ENCODE measurements at places on chromosomes 16 and 17.

- DNase-seq = no peak
Measured at GRCh38 chr16:49542946-49543630, 169.5 kb downstream of the C16orf78 start.

DNA sequence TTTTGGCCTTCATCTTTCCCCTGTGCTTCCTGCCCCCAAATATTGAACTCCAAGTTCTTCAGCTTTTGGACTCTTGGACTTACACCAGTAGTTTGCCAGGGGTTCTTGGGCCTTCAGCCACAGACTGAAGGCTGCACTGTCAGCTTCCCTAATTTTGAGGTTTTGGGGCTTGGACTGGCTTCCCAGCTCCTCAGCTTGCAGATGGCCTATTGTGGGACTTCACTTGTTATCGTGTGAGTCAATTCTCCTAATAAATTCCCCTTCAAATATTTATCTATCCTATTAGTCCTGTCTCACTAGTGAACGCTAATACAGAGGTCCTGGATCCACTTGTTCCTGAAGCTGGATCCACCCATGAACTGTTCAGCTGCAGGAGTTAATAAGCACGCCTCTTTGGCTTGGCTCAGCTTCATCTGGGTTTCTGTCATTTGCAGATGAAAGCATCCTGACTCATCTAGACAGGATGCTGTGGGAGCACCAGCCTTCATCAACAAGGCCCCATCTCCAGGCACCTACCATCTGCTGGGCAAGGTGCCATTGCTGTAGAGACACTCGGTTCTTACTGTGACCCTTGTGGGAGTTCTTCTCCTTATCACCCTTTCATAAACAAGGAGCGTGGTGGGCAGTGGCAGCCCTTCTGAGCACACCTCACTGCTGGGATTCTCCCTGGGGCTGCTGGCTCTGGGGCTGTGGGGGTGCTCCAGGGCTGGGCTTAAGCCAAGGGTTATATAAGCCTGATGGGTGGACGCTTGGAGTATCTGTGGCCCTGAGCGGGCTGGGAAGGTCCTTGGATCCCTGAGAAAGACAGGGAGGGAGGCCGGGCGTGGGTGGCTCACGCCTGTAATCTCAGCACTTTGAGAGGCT lies 23.1 kb downstream of the LAT start:
- DNase-seq = no peak

- DNase-seq = no peak
Measured at GRCh38 chr16:69114976-69115355, 9.5 kb downstream of the HAS3 start.

DNA sequence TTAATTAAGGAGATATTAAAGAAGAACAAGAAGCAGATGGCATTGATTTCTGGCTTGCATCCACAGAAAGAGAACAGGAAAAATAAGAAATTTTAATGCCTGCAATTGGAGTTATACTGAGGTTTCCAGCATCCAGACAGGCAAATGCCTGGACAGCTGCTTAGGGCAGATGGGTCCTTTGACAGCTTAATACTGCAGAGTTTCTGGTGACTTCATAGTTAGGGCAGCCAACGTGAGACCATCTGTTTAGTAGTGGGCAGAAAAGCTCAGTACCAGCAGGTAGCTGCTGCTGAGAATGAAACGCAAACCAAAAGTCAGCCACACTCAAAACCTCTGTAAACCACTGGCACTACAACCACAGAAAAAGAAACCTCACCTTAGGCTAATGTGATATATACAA lies 109.8 kb downstream of the CDK5R1 start:
- no peak for DNase-seq

DNA sequence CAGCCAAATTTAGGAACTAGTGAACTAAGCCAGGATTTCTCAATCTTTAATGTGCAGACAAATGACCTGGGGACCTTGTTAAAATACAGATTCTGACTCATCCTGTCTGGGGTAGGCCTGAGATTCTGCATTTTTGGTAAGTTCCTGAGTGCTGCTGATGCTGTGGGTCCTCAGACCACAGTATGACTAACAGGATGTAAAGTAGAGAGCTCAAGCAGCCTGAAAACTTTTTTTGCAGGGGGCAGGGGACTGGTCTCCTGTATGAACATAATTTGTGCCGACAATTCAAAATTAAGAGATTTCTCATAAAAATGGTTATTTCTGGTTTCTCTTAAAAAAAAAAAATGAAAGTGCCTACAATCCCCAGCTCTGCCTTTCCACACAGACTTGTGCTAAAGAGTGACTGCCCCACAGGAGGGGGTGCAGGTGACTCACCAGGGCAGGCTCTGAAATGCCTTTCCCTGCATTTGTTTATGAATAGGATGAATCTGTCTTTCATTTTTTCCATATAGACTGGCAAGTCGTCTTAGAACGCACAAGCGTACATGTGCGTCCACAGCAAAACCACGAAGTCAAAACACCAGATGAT lies 271.5 kb downstream of the PHKB start:
- DNase-seq = no peak

- DNase-seq = no peak
Measured at GRCh38 chr17:21388066-21388465, 11.9 kb downstream of the KCNJ12 start.

DNA sequence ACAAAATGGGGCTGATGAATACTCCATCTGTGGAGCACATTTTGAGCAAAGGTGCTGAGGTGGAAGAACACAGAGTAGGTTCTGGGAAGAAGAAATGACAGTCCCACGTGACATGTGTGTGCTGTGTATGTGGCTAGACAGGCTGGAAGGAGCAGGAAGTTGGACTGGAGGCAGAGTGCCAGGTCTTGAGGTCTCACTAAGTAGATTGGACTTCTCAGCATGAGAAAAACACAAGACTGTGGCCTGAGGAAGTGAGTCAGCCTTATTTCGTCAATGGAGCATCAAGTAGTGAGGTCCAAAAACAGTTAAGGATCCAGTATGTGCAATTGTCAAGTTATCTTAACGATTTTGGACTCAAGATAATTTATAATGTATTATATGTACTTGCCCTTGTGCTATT lies 736.5 kb downstream of the KCNJ2 start:
- DNase-seq = no peak

- no peak for DNase-seq
Measured at GRCh38 chr16:26430618-26431017, 636.1 kb upstream of the C16orf82 start.

DNA sequence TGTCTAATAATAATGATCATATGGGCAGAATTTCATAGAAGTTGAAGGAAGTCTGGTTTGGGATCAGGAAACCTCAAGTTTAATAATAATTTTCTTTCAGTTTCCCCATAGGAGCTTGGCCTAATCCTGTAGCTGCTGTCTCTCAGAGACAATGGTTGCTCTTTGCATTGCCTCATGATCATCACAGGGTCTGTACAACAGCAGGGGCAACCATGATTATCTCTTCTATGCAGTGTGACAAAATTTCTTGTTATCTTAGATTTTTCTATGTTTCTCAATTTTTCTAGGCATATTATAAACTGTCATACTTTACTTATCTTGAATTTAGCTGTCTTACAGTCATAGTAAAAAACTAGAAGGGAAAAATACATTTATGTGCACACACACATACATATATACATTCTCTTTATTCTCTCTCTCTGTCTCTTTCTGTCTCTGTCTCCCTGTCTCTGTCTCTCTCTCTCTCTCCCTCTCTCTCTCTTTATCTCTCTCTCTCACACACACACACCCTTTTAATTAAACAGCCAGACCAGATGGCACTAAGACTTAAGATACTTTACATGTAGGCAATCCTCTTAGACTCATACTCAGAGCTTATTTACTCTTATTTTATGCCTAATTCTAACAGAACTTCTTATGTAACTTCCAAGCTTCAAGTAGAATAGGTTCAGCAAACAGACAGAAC lies 30.5 kb downstream of the SMIM36 start:
- no peak for DNase-seq

- DNase-seq = no peak
Measured at GRCh38 chr17:71063127-71063526, 893.8 kb downstream of the KCNJ2 start.

- DNase-seq = no peak
Measured at GRCh38 chr17:57948555-57949420, 6.4 kb downstream of the CUEDC1 start.

- DNase-seq = no peak
Measured at GRCh38 chr17:37429453-37429852, 22.8 kb downstream of the TADA2A start.

- DNase-seq = no peak
Measured at GRCh38 chr16:54165174-54165911, 121.2 kb downstream of the IRX3 start.

- DNase-seq = no peak
Measured at GRCh38 chr17:4955091-4955490, 4.2 kb downstream of the ENO3 start.

DNA sequence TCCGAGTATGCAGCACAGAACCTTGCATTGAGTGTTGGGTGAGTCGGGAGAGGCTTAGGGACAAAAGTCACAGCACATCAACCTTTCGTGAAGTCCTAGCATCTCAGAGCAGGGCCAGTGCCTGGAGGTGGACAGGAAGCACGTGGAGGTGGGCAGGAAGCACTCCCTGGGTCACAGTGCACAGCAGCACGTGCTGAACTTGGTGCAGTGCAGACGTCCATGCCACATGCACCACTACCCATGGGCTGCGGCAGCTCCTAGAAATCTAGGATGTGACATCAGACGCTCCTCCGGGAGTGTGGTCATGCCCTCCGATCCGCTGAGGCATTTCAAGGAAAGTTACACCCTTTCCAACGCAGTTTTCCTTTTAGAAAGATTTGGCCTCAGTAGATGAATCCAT lies 83.4 kb upstream of the CHMP6 start:
- no peak for DNase-seq

- no peak for DNase-seq
Measured at GRCh38 chr16:72066747-72067146, 3.7 kb downstream of the HPR start.

GRCh38 chr16:3282103-3282729 lies 1.1 kb upstream of the ZNF263 start:
- peak; percentile 38 for DNase-seq

- DNase-seq = no peak
Measured at GRCh38 chr17:60525328-60525684, 736 bp downstream of the APPBP2 start.

- DNase-seq = no peak
Measured at GRCh38 chr17:63945784-63946439, 13.8 kb upstream of the CD79B start.

DNA sequence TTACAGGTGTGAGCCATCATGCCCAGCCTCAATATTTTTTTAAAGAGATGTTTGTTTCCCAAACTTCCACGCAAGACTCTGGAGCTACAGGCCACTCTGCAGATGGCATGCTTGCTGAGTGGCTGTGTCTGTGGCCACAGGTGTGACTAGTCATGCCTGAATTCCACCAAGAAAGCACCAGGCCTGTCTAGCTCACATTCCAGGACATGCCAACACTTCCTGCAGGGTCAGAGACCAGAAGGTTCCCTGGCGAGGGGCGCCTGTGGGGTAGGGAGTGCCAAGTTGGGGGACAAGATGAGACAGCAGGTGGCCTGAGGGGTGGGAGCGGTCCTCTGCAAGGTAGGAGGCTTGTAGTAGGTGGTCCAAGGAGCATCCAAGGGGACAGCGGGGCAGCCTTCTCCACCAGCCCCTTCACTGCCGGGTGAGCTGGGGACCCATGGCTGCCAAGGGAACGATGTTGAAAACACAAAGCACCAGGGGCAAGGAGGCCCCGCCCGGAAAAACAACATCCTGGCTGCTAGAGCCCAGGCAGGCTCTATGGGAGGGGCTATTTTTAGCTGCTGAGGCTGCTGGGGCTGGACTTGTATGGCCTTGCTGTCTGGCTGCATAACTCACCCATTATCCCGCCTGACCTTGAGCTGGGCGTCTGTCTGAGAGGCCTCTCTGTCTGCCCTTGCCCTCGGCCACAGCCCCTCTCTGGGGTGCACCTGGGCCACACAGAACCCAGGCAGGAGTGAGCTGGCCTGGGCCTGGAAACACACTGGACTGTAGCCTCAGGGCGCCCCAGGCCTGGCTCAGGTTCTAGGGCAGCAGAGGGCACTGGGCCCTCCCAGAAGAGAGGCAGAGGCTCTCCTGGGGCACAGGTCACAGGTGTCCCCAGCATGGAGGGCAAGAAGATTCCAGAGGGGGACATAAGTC lies 5.7 kb downstream of the TRIM47 start:
- DNase-seq = peak; percentile 51

- peak; percentile 77 for DNase-seq
Measured at GRCh38 chr16:26605626-26606271, 461.0 kb upstream of the C16orf82 start.

- DNase-seq = peak; percentile 14
Measured at GRCh38 chr17:76772842-76773525, 35.1 kb downstream of the MFSD11 start.

GRCh38 chr16:397736-398332 lies 835 bp downstream of the NME4 start:
- no peak for DNase-seq
